ENCODE measurements at places on chromosomes 5 and 9. TPM values are rescaled to one million over a fixed set of nuclear protein-coding genes. Genes with fewer than 3 reads are reported as not detected.

Gene SV2C
- 0.14 TPM for total RNA-seq

GRCh38 chr5:55899344-55899743 is 48.2 kb downstream of the IL31RA start:
- no peak for DNase-seq

GRCh38 chr5:42807722-42808447 is 3.8 kb downstream of the SELENOP start:
- no peak for DNase-seq

DNA sequence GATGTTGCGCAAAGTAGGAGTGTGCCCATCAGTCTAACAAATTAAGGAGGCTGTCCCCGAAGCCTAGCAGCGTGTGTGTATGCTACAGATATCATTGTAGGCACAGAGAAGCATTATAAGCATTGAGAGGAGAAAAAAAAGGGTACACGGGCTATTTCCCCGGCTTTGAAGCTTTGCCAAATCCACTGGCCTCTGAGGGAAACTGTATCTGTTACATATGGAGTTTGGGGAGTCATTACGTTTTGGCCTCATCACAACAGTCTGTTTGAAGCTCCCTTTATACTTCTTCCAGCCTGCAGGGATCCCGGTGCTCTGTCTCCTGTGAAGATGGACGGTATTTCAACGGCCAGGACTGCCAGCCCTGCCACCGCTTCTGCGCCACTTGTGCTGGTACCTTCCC is 205.9 kb downstream of the RFK start:
- no peak for DNase-seq

GRCh38 chr5:120917214-120917758 is 453.2 kb downstream of the PRR16 start:
- no peak for DNase-seq

Data from spleen (tissue), 13 donors.